ENCODE measurements at places on chromosomes 6 and 20.

- no peak for DNase-seq
Observed at GRCh38 chr20:19609642-19610223, 148.3 kb upstream of the RIN2 start.

GRCh38 chr20:20206788-20207187 lies 154.5 kb downstream of the CFAP61 start:
- no peak for DNase-seq

DNA sequence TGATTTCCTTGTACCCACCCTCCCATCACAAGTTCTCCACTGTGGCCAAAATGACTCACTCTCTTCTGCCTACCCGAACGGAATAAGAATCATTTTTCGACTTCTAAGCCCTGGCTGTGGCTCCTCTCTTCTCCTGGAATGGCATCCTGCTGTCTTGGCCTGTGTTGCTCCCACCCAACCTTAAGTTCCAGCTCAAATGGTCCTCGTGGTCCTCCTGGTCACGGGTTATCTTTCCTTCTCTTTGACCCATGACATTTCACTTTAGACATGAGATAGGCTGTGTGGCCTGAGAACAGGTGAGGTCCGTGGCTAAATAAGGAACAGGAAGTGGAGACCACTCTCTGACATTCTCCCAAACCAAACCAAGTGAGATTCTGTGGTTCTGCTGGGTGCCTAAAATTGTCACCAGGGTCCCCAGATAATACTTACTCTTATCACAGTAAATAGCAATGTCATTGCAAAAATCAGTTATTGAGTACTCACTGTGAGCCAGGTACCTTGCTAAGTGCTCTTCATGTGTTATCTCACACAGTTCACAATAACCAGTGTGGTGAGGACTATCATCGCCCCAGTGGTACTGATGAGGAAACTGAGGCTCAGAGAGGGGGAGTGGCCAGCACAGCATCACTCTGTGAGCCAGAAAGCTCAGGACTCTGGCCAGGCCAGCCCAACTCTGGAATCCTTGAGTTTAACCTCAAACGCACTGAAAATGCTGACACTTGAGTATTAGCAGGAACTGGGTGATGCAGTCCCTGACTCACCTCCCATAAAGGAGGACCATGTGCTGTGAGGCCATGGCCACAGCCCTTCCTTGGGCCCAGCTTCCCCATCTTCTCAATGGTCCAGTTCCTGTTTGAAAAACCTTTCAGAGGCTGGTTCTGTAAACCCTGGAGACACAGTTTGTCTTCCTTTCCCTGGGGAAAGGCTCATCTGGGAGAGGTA lies 74.8 kb upstream of the SIRPA start:
- no peak for DNase-seq

GRCh38 chr6:43671011-43671800 lies 16.4 kb downstream of the MRPS18A start:
- no peak for DNase-seq

- peak; percentile 77 for DNase-seq
Observed at GRCh38 chr6:135438907-135439535, 58.5 kb downstream of the AHI1 start.

- DNase-seq, result no peak
Observed at GRCh38 chr20:58349570-58349969, 39.5 kb upstream of the VAPB start.

- no peak for DNase-seq
Observed at GRCh38 chr6:39430446-39430845, 107.9 kb upstream of the KCNK16 start.

- no peak for DNase-seq
Observed at GRCh38 chr6:106084989-106085691, 996 bp upstream of the PRDM1 start.

- DNase-seq, result no peak
Observed at GRCh38 chr6:142786476-142786875, 158.5 kb downstream of the HIVEP2 start.

GRCh38 chr6:168096271-168096764 lies 17.3 kb upstream of the FRMD1 start:
- DNase-seq, result no peak

DNA sequence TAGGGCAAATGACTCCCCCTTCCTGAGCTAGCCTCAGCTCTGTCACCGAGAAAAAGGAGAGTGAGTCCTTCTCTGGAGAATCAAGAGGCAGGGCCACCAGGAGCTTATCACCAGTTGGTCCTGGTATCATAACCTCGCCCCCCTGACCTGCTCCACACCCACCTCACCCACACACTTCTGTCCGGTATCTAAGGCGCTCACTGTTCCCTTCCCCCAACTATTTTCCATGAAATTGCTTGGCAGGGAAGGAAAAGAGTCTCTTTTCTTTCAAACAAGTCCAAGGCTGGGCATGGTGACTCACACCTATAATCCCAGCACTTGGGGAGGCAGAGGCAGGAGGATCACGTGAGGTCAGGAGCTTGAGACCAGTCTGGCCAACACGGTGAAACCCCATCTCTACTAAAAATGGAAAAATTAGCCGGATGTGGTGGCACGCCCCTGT lies 77.6 kb downstream of the ZMYND8 start:
- DNase-seq, result peak; percentile 74

DNA sequence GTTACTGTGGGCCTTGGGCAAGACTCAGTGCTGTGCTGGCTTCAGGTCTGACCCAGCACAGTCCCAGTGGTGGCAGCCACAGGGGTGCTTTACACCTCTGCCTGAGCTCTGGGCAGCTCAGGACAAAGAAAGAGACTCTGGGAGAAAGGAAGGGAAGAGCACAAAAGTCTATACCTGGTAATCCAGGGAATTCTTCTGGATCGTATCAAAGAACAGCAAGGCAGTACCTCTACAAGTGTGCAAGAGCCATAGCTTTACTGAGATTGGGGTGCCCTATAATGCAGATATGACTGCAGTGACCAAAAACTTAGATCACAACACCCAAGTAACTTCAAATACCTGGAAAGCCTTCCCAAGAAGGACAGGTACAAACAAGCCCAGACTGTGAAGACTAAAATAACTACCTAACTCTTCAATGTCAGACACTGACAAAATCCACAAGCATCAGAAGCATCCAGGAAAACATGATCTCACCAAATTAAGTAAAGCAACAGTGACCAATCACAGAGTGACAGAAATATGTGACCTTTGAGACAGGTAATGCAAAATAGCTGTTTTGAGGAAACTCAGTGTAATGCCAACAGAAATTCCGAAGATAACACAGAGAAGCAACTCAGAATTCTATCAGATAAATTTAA lies 47.9 kb upstream of the LIN28B start:
- DNase-seq, result no peak

DNA sequence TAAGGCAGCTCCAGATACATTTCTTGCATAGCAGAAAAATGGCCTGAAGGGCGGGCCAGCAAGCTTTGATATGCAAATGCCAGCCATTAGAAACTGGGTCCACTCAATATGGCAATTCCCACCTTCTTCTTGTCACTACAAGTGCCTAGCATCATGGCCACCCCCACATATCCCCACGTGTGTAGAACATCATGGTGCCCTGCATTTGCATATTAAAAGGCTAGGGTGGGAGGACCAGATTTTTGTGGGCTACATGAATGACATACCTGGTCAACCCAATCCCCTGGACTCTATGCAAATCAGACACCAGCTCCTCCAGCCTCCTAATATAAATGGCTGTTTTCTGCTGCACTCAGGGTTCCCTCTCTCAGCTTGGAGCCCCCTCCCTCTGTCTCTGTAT lies 31.7 kb downstream of the PLN start:
- DNase-seq, result no peak

DNA sequence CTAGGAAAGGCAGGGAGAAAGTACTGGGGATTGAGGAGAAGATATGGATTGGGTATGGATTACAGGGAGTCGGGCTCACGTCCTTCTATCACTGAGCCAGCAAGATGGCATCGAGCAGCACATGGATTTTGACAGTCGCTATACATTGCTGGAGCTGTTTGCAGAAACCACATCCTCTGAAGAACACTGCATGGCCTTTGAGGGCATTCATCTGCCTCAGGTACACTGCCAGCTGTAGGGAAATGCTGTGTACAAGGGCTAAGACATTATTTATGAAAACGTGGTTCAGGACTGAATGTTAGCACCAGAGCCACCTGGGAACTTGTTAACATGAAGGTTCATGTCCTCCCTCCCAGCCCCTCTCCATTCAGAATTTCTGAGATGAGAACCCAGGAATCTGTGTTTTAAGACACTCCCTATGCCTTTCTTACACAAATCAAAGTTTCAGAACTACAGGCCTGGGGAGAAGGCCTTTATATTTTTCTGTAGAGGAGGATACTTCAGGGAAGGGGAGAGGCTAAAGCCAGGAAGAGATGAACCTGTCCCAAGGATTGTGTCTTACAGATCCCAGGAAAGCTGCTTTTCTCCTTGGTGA lies 3.5 kb downstream of the CUL9 start:
- DNase-seq, result no peak

GRCh38 chr6:146305092-146305491 lies 238.5 kb upstream of the RAB32 start:
- DNase-seq, result no peak

DNA sequence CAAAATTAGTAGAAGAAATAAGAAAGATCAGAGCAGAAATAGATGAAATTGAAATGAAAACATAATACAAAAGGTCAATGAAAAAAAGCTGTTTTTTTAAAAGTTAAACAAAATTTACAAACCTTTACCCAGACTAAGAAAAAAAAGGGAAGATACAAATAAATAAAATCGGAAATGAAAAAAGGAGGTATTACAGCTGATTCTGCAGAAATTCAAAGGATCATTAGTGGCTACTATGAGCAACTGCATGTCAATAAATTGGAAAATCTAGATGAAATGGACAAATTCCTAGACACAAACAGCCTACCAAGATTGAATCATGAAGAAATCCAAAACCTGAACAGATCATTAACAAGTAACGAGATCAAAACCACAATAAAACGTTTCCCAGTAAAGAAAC lies 59.2 kb downstream of the ZFP64 start:
- no peak for DNase-seq

- no peak for DNase-seq
Observed at GRCh38 chr20:54545676-54546358, 70.4 kb downstream of the DOK5 start.

- DNase-seq, result no peak
Observed at GRCh38 chr20:19375801-19376200, 163.4 kb downstream of the SLC24A3 start.

- DNase-seq, result no peak
Observed at GRCh38 chr6:81900616-81901015, 148.1 kb upstream of the TENT5A start.

DNA sequence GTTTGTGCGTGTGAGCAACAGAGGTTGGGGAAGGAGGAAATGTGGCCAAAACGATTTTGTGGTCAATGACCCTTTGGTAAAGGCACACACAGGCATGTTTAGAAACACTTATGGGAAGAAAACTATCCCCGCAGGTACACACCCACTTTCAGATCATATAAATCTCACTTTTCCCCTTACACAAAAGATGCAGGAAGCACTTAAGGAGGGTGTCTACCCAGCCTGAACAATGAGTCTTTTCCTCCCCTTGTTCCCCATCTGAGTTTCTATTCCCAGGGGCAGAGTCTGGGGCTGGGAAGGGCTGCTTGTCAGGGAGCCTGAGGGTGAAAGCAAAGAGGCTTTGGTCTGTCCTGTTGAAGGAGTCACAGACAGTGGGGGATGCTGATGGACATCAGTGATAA lies 193.2 kb upstream of the SALL4 start:
- no peak for DNase-seq

DNA sequence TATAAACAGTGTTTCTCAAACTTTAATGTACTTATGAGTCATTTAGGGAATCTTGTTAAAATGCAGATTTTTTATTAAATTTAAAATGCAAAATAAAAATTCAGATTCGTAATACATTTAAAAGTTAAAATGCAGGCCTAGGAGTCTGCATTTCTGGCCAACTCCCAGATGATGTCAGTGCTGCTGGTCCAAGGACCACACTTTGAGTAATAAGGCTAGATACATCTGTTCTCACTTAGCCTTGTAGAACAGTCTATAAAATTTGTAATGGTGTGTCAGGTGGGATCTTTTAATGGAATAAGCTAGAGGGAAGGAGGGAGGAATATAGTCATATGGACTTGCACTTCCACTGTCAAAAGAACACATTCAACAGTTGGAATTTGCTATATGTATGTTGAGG lies 295.6 kb upstream of the BMP2 start:
- no peak for DNase-seq

- DNase-seq, result no peak
Observed at GRCh38 chr6:150932996-150933395, 67.5 kb downstream of the MTHFD1L start.

DNA sequence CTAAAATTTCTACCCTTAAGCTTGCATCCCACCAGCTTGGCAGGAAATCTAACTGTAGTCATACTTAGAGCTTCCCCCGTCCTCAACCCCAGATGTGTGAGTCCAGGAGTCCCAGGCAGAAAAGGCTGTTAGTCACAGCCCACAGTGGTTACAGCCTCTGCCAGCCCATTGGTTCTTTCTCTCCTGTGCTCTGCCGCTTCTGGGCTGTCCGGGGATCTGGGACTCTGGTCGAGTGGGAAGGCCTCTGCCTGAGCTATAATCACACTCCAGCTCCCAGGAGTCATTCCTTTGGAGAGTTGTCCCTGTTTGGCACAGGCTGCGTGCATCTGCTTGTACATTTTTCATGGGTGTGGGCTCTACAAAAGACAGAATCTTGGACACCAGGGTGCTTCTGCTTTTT lies 45.6 kb upstream of the FYN start:
- no peak for DNase-seq

GRCh38 chr6:46509063-46509462 lies 17.8 kb upstream of the RCAN2 start:
- no peak for DNase-seq

DNA sequence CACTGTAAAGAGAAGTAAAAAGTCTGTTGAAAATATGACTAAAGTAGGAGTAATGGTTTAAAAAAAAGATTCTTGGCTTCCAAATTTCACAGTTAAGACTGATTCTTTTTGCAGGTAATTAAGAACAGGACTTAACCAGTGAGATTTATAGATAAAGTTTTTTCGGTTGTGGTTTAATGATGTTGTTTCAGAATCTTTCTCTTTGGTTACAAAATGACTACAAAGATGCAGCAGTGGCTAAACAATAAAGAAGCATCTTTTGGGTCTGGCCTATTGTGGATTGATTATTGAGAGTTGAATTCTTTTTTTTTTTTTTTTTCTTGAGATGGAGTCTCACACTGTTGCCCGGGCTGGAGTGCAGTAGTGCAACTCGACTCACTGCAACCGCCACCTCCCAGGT lies 109.7 kb downstream of the AKAP7 start:
- no peak for DNase-seq

GRCh38 chr6:1611572-1612298 lies 2.0 kb downstream of the FOXC1 start:
- DNase-seq, result peak; percentile 20
